ENCODE measurements at places on chromosomes 5 and 9.
A peak's percentile ranks its signal among the peaks of the same experiment; 100 is the strongest.

DNA sequence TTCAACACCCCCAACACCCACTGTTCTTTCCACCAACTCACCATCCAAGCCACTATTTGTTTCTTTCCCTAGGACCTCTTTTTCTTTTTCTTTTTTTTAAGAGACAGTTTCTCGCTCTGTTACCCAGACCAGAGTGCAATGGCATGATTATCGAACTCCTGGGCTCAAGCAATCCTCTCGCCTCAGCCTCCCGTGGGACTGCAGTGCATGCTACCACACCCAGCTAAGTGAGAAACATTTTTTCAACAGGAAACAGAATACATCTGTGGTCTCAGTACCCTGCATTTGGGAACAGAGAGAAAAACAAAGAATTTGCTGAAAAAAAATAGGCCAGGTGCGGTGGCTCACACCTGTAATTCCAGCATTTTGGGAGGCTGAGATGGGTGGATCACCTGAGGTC is 24.6 kb downstream of the B4GALT1 start:
- DNase-seq, result no peak

DNA sequence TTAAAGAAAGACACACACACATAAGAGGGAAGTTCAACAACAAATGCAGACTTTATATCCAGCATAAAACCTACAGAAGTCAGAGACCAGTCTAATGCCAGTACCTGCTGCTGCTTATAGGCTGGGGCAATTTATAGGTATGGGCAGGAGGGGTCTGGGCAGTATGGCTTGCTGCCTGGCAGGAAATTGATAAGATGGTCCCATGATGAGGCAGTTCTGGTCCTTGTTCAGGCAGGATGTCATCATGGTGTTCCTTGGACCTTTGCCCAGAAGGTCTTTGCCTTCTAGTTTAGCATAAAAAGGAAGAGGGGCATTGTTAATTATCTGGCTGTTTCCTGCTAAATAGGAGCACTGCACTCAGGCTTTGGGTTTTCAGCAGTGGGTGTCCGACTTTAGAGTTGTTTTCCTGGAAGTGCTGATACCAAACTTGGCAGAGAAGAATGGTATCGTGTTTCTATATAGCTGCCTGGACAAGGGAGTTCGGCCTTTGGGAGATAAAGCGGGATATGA is 10.4 kb upstream of the PDCD1LG2 start:
- no peak for DNase-seq

DNA sequence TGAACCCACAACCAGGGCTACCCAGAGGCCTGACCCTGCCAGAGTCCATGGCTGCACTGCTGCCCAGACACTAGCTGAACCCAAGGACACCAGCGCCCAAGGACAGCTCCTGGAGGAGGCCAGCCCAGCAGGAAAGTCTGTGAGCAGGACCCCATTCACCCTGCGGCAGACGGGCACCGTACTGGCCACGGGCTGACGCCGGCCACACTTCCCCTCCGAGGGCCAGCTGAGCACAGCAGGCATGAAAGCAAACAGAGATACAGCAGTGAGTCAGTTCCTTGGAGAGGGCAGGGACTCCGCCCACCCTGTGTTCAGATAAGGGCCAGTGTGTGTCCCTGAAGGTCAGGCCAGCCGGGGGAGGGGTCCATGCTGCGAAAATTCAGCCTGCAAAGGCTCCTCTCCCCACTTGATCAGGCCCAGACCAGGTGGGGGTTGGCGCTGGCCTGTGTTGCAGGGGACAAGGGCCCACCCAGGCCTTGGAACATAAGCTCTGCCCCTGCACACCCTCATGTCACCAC is 3.2 kb downstream of the RNF208 start:
- no peak for DNase-seq

DNA sequence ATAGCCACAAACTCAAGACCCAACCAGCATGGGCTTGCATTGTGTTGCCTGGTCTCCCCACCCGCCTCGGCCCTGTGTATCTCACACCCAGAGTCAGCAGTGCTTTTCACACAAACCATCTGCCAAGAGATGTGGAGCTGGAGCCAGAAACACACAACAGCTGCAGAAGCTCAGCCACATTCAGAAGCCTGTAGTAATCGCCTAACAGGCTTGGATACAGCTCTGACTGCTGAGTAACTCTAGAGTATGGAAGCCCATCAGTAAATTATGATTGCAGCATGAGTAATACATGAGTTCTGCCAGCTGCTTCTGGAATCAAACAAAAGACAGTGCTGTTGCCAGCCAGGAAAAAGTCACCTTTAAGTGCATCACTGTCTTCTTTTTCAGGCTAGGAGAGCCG is 16.0 kb downstream of the TEK start:
- DNase-seq, result no peak

DNA sequence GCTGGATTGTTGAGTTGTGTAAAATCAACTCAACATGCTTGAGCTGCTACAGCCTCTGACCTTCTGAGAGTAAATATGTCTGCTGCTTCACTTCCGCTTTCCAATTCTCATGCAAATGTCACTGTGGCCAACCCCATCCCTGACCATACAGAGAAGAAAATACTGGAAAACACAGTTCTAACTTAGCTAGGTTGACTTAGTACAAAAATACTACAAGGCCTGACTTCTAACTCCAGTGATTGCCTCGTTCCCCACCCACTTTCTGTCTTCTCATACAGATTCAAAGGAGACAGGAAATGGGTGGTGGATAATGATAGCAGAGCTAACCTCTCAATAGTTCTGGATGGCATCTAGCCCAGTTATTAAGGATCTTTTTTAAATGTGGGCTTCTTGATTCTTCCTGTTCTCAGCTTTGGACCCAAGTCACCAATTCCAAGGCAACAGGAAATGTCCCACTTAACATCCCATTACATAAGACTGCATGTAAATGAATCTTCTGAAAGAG is 226.6 kb upstream of the SLC24A2 start:
- DNase-seq, result no peak

GRCh38 chr9:4583001-4583400 is 79.1 kb upstream of the PLPP6 start:
- DNase-seq, result no peak

GRCh38 chr9:13158986-13159385 is 120.5 kb downstream of the MPDZ start:
- no peak for DNase-seq

DNA sequence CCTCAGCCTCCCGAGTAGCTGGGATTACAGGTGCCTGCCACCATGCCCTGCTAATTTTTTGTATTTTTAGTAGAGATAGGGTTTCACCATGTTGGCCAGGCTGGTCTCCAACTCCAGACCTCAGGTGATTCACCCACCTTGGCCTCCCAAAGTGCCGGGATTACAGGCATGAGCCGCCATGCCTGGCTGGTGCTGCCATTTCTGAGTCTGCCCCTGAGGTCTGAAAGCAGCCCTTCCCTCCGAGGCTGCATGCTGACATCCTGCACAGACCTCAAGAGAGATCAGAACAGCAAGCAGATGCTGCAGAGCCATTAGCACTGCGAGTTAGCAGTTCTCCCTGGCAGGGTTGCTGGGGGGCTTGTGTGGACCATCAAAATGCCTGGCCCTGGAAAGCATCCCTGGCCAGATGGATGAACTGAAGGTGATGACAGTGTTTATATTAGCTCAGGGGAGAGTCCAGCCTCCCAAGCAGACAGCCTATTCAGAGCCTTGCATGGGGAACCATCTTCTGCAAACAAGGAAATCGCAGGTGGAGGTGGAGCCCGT is 176.5 kb upstream of the PANK3 start:
- DNase-seq, result no peak

DNA sequence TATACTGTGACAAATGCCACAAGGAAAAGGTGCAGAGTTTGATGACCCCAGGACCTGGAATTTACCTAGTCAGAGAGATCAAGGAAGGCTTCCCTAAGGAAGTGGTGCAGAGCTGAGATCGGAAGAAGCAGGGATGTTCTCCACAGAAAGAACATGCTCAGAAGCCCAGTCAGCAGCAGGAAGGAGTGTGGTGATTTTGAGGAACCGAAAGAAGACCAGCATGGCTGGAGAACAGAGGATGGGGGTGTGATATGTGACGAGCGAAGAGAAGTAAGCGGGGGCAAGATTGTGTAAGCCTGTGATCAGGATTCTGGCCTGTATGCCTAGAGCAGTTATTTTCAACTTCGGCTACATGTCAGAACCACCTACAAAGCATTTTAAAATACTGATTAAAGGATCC is 18.7 kb upstream of the PIK3R1 start:
- peak; percentile 79 for DNase-seq

- no peak for DNase-seq
These were observed 29.9 kb upstream of the NKD2 start for GRCh38 chr5:978693-979092.

GRCh38 chr5:124645396-124645795 is 101.0 kb downstream of the ZNF608 start:
- peak; percentile 27 for DNase-seq

Measured in GM20000 (cell line).